ENCODE measurements at places on chromosomes 4 and X.

DNA sequence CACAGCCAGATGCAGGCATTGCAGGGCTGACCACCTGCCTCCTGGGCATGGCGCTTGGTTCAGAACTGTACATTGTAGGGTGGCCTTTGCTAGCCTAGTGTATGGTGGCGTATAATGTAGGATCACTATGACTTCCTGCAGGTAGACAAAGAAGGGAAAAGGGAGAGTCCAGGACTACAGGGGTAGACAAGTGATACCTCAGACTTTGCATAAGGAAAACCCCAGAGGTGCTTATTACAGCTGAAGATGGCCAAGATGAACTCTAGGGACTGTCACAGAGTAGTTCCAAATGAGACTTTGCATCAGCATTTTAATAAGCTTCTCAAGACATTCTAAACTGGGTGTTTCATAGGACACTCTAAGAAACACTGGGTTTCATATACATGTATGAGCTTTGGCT is 116.4 kb upstream of the PUDP start:
- no peak for DNase-seq

DNA sequence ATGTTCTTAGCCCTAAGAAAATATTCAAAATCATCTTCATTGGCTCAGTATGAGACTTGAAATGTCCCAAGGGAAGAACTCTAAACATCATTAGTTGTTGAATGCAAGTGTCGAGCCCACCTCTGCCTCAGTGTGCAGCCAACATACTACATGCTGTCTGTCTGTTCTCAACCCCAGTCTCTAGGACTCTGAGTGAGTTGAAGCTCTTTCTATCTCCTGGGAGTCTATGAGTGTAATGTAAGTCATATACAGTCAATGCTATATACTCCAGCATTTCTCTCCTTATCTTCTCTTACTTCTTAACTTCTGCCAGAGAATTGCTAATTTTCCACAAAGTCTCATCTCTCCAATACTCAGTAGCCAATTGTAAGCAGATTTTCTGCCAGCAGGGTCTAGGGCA is 61.3 kb downstream of the SPATA18 start:
- no peak for DNase-seq

GRCh38 chr4:105474099-105474518 is 247 bp upstream of the PPA2 start:
- peak; percentile 85 for DNase-seq

DNA sequence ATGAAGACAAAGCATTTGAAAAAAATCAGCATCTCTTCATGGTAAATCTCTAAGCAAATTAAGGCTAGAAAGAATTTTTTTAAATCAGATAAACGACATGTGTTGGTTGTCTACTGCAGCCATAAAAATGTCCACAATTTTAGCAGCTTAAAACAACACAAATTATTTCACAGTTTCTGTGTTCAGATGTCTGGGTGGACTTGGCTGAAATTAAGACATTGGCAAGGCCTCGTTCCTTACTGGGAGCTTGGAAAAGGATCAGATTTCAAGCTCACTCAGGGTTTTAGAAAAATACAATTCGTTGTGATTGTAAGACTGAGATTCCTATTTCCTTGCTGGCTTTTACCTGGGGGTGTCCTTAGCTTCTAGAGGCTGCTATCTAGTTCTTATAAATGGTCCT is 1470.6 kb downstream of the PCDH19 start:
- DNase-seq, result no peak

GRCh38 chrX:132071254-132071653 is 48.2 kb downstream of the STK26 start:
- DNase-seq, result peak; percentile 6

GRCh38 chr4:6126971-6127745 is 73.2 kb downstream of the JAKMIP1 start:
- no peak for DNase-seq

GRCh38 chr4:39825090-39825489 is 127.2 kb downstream of the UBE2K start:
- no peak for DNase-seq

GRCh38 chrX:3598709-3599108 is 114.7 kb downstream of the PRKX start:
- no peak for DNase-seq

GRCh38 chrX:23662853-23663252 is 4.4 kb upstream of the PRDX4 start:
- no peak for DNase-seq

DNA sequence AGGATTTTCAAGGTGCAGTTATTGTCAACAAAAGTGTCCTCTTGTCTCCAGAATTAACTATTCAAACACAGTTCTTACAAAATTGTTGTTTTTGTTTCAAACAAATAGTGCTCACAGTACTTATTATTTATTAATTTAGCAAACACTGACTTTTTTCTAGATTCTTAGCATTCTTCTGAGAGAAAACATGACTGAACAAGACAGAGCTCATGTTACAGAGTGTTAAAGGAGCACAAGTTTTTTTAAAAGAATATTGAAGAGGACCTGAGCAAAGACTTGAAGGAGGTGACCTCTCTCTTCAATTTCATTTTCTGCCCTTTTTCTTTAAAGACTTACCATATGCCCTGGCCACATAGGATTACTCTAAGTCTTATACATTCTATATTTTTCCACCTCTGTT is 2220.3 kb upstream of the AGA start:
- DNase-seq, result no peak

- no peak for DNase-seq
These were observed 212.7 kb upstream of the TAPT1 start for GRCh38 chr4:16438986-16439385.

DNA sequence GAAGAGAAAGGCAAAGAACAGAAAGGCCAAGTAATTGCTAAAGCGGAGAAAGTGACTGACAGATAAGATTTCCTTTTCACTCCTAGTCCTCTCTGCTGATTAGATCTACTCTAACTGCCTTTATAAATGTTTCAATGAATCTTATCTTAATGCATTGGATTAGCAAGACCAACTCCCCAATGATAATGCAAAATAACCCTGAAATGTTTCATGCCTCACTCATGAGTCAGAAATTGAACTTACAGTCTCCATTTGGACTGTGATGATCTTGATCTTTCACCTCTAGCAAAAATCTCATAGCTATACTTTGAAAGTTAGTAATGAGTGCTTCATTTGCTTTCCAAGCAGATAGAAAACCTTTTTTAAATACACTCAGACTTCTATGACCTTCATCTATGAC is 26.5 kb downstream of the SLC10A7 start:
- peak; percentile 16 for DNase-seq

DNA sequence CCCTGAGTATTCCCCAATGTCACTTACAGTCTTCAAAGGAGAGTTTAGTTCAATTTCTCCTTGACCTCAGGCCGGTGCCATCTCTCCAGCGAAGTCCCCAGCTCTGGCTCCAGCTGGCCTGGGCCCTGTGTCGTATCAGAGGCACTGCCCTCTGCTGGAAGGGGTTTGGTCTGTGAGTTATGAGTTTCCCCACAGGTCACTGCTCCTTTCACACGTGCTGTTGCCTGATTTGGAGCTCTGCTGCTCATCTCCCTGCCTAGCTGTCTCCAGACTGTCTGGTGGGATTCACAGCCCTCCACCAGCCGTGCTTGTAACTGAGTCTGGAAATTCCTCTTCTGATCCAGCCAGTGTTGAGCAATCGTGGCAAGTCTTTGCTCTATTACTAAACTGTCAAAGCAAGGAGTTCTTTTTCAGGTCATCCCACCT is at the start of gene RAP2C:
Gene RAP2C (minus strand): TSS at position 105 of the 426 bp plus-strand sequence. CDS start 2,179 bp downstream, outside the sequence.
- peak; percentile 52 for DNase-seq

GRCh38 chr4:120659616-120660170 is 262.8 kb downstream of the PRDM5 start:
- no peak for DNase-seq

- no peak for DNase-seq
These were observed 2466.9 kb downstream of the PCDH7 start for GRCh38 chr4:33187035-33187434.

GRCh38 chr4:100948911-100949310 is 398.4 kb downstream of the PPP3CA start:
- DNase-seq, result no peak

GRCh38 chr4:115515366-115515765 is 401.9 kb upstream of the NDST4 start:
- DNase-seq, result no peak

GRCh38 chr4:80171656-80172055 is 25.6 kb upstream of the PRDM8 start:
- no peak for DNase-seq

DNA sequence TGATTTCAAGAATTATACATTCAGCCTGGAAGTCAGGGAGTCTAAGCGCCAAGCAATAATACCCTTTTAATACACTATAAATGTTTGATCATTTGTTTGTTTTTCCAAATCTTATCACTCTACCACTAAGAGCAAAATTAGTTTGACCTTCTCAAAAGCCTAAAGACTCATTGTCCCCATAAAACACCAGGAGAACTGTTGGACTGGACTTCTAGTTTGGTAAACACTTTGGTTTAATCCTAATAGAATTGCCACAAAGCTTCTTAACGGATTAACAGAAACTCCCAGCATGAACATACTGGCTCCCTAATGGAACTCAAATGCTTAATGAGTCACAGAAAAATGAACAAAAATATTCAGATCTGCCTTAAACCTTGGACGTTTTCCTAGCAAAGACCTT is 34.9 kb downstream of the SYTL5 start:
- no peak for DNase-seq

DNA sequence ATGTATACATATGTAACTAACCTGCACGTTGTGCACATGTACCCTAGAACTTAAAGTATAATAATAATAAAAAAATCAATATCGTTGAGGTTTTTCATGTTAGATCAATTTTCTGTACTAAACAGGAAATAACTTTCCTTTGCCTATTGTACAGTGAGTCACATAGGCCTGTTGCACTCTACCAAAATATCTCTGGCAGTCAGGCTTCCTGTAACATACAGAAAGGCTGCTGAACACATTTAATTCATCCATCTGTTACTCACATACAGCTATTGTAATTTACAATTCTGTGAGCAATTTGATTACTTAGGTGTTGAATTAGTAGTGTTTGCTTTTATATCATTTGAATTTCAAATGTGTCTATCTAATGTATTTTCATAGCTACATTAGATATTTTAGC is 427.8 kb downstream of the TMA16 start:
- DNase-seq, result no peak

GRCh38 chr4:174423257-174423944 is 98.9 kb downstream of the HPGD start:
- peak; percentile 75 for DNase-seq

DNA sequence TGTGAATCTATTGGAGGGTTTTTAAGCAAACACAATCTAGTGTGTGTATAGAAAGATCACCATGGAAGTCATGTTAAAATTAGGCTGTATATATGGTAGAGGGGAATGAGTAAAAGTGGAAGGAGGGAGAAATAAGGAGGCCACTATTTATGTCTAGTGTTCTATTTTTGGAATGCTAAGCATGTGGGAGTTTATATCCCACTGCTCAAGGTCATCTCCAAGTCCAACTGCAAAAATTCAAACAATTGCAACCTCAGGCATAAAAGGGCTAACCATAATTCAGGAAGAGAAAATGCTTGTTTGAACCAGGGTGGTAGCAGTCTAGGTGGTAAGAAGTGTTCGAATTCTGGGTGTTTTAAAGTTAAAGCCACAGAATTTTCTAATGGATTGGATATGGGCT is 39.2 kb downstream of the SERPINA7 start:
- no peak for DNase-seq
